ENCODE measurements at places on chromosomes 3 and 15.

DNA sequence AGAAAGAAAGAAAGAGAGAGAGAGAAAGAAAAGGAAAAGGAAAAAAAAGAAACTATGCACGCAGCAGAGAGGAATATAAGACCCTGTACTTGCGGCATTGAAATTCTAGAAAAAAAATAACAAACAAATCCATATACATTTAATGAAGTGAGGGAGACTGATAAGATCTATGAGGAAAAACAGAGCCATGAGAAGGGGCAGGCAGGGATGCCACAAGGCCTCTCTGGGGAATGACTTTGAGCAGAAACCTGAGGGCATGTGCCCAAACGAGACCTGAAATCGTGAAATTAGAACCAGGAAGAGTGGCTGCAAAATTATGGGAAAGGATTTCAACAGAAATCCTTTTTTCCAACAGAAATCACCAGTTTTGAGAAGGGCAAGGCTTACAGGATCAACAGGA is 98.4 kb downstream of the GABRB3 start:
- DNase-seq: no peak

DNA sequence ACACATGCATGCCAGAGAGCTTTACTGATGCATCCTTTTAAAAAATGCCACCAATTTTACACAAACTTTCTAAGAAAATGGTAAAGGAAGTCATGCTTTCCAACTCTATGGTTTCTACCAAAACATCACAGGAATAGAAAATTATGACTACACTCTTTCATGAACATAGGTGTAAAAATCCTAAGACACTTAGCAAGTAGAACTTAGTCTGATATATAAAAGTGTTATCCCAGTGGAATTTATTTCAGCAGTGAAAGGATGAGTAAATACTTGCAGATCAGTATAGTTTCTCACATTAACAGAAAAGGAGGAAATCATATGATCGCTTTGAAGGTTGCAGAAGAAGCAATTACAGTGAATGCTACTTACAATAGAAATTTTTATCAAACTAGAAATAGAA is 43.4 kb downstream of the MCTP2 start:
- no peak for DNase-seq

DNA sequence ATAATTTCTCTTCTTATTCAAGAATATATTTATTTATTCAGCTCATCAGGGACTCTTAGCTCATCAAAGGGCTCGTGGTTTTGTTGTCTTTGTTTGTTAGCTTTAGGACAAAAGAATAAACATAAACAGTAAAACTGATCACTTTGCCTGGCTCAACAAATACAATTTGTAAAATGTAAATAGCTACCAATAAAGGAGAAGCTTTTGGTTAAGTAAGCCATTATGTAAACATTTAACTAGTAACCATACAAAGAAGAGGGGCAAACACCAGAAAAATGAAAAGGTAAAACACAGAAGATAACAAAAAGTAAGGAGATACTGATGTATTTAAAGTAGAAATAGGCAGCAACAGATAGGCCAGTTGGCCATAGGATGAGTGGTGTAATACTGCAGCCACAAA is 761.7 kb downstream of the ROBO1 start:
- no peak for DNase-seq

DNA sequence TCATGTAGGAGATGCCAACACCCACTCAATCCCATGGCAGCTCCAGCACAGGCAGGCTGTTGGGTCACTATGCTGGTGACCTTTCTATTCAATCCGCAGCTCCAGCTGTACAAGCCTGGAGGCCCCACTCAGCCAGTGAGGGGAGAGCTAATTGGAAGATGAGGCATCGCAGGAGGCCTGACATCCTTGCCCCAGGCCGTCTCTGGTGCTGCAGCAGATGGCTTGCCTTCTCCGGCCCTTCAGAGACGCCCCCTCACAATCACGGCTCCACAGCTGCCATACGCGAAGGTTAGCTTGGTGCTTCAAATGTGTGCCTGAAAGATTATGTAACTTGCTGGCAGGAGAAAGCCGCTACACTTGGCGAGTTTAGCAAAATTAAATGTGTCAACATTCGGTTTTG is 104.2 kb upstream of the CLSTN2 start:
- DNase-seq: peak; percentile 95

GRCh38 chr3:138812806-138813205 is 21.9 kb downstream of the PIK3CB start:
- no peak for DNase-seq

GRCh38 chr15:65385870-65386258 is 8.1 kb upstream of the IGDCC3 start:
- DNase-seq: no peak

- DNase-seq: peak; percentile 9
Observed at GRCh38 chr3:177057768-177058167, 139.5 kb downstream of the TBL1XR1 start.

DNA sequence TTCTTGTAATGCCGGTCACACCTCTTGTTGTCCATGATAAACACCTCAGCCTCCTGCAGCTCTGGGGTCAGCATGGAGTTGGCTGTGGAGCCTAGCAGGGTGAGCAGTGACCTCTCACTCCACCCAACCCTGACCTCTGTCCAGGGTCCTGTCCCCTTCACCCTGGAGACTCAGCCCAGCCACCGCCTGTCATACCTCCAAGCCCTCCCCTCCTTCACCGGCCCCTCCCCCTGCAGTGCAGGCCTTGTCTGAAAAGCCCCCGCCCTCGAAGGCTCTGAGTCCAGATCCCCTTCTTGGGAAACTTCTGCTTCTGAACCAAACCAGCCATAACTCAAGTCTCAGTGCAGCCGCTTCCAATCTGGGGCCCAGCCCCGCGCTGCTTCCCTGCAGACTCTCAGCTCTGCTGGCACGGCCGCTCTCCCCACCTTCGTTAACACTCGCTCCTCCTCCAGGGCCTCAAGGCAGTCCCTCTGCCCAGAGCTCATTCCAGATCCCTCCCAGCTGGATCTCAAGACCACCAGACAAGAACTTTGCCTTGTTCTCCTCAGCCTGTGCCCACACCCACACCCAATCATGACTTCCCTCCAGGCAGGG is 25.4 kb upstream of the PRSS50 start:
- DNase-seq: no peak

GRCh38 chr3:10926811-10927521 is 65.6 kb upstream of the SLC6A1 start:
- DNase-seq: no peak

- DNase-seq: no peak
Observed at GRCh38 chr3:81823882-81824395, 62.5 kb upstream of the GBE1 start.

DNA sequence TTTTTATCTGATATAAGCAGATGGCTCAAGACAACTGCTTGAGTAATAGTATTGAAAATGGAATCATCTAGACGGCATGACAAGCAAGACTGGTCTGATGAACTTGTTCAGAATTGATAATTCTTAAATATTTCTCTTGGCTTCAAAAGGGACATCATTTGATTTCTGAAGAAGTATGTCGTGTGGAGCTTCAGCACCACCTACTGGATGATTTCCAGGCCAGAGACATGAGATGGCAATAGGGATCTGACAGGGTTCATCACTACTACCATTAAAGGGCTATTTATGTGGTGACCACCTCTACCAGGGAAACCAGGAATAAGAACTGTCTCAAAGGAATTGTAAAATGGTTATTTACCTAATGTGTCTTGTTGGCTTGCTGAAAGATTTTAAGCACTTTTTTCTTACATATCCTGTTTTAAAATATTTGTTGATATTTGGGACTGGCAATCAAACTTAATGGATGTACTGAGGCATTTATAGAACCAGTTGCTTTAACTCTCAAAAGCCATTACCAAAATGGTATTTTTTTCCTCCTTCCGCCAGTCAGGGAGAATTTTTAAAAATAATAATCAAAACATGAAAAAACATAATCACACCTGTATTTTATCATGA is 99.5 kb upstream of the FAM98B start:
- DNase-seq: peak; percentile 66

GRCh38 chr3:38723569-38724391 is 74.3 kb upstream of the SCN5A start:
- no peak for DNase-seq

DNA sequence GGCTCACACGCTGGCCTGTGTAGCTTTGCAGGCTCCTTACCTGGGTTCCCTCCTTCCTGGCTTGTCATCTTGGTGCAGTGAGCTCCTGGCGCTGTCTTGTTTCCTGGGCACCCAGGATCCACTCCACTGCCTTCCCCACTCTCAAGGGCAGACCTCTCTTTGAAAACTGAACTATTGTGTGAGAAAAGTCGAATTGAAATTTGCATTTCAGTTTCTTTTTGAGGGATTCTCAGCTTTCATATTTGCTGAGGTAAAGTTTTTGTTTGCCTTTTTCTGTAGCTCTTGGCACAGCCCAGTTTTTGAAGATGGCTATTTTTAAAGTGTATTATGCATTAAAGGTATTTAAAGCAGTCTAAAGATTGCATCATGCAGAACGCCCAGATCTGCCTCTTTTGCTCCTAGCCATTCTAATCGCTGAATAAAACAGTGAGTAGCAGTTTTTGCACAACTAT is 70.1 kb downstream of the CCK start:
- DNase-seq: no peak

DNA sequence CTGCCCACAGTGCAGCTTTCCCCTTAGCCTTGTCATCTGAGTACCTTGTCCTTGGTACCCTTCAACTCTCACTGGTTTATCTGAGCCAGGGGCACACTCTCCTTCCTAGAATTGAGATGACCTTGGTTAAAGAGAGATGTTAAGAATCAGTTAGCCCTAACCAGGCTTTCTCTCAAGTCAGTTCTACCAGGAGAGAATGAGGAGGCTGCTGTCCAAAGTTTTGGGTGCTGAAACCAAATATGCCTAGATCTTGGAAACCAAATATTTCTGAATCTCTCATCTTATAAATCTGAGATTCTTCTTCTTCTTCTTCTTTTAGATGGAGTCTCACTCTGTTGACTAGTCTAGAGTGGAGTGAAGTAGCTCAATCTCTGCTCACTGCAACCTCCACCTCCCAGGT is 12.0 kb upstream of the CTXND1 start:
- no peak for DNase-seq

GRCh38 chr3:14689247-14689980 is 14.5 kb downstream of the C3orf20 start:
- DNase-seq: no peak

- DNase-seq: no peak
Observed at GRCh38 chr3:71229905-71230657, 353.4 kb downstream of the FOXP1 start.

- no peak for DNase-seq
Observed at GRCh38 chr3:171204942-171205341, 178.4 kb upstream of the SLC2A2 start.

GRCh38 chr3:190059242-190059590 is 61.5 kb downstream of the P3H2 start:
- no peak for DNase-seq

DNA sequence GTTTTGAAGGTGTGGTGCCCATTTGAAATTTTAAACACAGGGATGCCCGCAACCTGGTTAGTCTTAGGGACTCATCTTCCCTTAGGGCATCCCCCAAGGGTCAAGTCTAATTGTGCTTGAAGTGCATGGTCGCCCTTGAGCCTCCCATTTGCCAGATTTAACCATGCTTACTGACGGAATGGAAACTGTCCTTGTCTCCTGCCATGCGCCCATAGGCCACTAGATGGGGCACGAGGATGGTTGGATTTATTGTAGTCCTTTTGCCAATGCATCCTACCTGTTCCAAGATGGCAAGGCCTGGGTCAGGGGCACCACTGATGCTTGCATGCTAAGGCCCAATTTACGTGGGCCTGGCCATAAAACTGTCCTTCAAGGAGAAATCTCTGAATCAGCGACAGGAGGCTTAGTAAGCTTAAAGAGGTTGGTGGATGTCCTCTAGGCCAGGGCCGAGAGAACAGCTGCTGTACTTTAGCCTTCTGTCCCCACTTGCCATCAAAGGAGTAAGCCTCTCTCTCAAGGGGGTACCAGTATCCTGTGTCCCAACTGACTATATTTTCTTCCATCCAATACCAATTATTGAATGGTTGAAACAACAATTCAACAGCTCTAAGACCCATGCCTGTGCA is 355.4 kb downstream of the OTOL1 start:
- peak; percentile 6 for DNase-seq

- no peak for DNase-seq
Observed at GRCh38 chr15:94297558-94297957, 66.2 kb downstream of the MCTP2 start.

DNA sequence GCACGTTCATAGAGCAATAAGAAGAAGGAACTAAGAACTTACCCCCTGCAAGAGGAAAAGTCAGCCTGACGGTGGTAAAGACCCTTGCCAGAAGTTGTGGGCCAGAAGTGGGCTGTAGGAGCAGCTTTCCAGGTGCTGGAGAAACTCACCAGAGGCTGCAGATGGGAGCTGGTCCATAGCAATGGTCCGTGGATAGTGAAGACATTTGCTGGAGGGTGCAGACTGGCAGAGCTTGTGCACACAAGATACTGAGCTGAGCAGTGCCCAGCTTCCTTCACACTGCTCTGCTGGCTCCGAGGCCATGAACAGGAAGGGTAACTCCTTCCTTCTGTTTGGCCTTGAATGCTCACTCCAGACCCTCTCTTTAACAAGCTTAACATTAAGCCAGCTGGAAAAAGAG is 149.8 kb upstream of the BNIP2 start:
- no peak for DNase-seq

- DNase-seq: no peak
Observed at GRCh38 chr3:111547631-111548030, 5.6 kb downstream of the CD96 start.

DNA sequence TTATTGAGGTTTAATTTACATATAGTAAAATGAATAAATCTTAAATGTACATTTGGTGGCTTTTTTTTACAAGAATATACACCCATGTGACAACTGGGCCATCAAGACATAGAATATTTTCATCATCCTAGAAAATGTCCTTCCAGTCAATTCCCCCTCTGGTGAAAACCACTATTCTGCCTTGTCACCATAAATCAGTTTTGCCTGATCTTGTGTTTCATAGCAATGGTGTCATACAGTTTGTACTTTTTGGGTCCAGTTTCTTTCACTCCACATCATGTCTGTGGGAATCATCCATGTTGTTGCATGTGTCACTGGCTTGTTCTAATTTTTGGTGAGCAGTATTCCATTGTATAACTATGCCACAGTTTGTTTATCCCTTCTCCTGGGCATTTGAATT is 133.1 kb downstream of the PDCD6IP start:
- DNase-seq: no peak

DNA sequence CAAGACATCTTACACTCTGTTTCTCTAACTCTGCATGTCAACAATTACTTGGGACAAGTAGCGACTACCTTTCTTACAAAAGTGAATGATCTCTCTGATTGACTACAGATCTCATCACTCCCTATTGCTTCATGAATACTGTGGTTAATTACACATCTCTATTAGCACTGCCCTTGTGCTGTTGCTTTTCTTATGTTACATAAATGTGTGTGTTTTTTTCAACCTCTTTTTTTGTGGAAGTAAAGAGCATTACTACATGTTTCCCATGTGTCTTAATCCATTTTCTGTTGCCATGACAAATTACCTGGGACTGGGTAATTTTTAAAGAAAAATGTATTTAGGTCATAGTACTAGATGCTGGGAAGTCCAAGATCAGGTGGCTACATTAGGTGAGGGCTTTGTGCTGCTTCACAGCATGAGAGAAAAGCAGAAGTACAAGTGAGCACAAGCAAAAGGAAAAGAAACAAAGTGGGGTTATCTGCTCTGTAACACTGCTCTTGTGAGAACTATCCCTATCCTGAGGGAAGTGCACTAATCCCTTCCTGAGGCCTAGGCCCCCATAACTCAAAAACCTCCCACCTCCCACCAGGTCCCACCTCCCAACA is 298.2 kb upstream of the SATB1 start:
- no peak for DNase-seq
